ENCODE measurements at places on chromosomes 1 and 21.

GRCh38 chr1:156754219-156754618 lies 2.7 kb upstream of the HDGF start:
- DNase-seq: no peak

DNA sequence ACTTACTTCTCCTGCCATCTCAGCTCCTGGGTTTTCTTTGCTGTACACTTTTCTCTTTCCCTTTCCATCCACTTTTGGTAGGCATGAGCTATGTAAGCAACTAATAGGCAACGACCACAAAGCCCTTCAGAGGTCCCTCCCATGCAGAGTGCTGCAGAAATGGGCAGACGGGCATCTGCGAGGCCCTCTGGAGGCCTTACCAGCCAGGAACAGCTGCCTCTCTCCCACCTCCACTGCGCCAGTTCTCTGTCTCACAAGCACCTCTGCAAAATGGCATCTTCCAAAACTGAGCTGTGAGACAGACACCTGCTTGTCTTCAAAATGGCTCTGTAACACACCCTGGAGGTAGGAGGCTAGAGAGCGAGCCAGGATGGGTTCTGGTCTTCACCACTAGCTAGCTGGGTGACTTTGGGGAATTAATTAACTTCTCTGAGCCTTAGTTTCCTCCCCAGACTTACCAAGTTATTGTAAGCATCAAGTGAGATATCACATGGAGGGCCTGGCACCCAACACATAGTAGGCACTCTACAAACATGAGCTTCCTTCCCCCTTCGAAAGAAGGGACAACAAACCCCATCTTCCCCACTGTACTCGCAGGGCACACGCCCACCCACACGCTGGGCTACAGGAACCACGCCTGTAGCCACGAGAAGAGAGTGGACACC lies 62.0 kb downstream of the BCAR3 start:
- DNase-seq: no peak

DNA sequence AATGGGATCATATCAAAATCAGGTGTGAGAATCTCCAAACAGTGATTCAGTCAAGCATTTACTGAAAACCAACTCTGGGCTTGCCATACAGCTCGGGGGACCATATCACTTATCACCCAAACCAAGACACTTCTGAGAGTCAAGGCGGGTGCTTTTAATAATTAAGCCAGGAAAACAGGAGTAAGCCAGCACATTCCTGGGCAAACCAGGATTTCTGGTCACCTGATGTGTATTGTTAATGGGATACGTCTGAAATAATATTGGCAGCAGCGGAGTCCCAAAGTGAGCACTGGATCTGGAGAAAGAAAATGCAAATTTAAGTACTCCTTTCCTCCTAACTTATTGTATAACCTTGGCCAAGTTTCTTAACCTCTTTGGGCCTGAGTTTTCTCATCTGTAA lies 17.6 kb downstream of the OSCP1 start:
- DNase-seq: no peak

GRCh38 chr1:206609229-206609991 lies 2.9 kb downstream of the EIF2D start:
- peak; percentile 73 for DNase-seq

DNA sequence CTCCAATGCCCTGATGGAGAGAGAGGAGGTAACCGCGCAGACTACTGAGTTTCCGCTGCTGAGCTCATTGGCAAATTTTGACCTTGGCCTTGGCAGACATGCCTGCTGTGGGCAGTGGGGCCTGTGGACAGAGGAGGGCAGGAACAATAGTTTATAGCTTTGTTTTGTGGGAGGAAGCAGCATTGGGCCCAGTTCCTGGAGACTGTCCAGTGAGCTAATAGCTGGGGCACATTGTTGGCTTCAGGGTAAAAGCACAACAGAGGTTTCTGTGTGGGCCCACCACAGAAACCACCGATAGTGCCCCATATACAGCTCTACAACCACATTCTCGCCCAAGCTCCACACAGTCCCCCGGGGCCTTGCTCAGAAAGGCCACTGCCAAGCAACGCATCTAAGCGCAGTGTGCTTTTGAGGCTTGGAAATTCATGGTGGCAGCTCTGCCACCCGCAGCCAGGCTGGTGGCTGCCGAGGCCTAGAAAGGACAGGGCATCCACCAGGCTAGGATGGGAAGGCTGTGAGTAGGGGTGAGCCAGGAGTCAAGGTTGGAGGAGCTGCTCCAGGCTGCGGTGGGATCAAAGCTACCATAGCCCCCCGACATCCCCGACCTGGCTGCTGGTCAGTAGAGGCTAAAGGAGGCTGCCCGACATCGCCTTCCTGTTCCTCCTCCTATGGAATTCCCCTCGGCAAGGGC lies 43.2 kb downstream of the NEK2 start:
- DNase-seq: no peak

DNA sequence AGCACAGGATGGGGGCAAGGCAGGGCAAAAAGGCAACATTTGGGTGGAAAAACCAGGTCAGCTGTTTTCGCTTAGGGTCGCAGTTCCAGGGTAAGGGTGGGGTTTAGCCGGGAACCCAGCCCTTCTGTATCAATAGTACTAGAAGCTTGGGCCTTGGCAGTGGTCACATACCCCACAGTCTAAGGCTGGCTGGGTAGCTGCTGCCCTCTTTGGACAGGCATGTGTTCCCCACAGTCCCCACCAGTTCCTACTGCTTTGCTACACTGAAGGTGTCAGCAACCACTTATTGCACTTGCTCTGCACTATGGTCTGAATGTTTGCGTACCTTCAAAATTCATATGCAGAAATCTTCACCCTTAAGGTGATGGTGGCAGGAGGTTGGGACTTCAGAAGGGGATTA lies 349.8 kb downstream of the LTN1 start:
- DNase-seq: no peak

DNA sequence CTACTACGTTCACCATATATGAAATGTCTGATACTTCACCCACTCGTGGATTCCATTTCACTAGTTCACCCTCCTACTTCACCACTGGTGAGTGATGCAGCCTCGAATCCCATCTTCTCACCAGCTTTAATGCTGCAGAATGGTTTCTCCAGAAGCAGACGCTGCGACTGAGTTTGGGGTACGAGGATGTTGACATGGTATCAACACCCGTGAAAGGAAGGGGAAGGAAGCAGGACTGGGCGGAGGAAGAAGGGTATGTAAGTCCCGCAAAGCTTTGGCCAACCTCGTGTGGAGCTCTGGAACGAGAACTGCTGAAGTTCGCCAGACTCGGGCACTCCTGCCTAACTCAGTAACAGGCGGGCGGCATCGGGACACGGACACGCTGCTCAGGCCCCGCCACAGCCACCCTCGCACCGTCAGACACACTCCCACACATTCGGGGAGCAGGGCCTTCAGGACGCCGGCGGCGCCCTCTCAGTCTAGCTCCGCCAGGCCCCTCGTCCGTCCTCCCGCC lies 833 bp upstream of the DIP2A start:
- no peak for DNase-seq

DNA sequence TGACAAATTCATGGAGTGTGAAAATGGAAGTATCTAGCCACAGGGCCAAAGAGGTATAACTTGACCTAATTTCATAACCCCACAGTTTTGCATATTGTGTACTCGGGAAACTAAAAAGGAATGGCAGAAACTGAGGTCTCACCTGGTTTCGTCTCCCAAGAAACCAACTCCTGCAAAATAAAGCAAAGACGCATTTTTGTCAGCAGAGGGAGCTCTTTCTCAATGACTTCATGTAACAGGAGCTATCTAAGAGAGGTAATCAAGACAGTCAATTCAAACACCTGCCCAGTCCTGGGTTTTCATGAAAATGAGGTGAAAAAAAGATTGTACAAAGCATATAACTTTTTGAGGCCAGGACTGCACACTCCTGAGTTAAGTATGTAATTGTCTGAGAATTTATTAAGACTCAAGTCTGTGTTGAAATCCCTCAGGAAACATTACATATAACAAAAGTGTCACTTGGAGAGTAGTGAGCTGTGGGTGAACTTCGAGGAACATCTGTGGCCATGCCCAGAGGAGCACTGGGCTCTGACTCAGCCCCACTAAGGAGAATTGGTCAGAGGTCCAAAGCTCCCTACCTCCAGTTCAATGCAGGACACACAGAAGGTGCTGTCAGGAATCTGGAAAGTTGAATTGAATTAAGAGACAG lies 17.6 kb downstream of the FCRL4 start:
- DNase-seq: peak; percentile 77

DNA sequence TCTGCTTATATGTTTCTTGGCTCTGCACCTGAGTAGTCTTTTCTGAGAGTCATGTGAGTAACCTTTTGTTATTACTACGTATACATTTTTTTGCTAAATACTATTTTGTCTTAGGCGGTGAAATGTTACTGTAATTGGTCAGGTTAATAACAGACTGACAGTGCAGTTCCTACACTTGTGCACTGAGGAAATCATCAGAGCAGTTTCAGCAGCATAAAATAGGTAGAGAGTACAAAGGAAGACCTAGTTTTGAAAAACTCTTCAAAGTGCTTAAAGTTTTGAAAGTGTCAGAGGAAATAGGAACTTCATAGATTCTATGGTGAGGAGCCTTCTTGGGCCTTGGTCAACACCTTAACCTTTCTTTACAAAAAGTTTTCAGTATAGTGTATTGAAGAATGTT lies 11.1 kb downstream of the ATF6 start:
- no peak for DNase-seq

DNA sequence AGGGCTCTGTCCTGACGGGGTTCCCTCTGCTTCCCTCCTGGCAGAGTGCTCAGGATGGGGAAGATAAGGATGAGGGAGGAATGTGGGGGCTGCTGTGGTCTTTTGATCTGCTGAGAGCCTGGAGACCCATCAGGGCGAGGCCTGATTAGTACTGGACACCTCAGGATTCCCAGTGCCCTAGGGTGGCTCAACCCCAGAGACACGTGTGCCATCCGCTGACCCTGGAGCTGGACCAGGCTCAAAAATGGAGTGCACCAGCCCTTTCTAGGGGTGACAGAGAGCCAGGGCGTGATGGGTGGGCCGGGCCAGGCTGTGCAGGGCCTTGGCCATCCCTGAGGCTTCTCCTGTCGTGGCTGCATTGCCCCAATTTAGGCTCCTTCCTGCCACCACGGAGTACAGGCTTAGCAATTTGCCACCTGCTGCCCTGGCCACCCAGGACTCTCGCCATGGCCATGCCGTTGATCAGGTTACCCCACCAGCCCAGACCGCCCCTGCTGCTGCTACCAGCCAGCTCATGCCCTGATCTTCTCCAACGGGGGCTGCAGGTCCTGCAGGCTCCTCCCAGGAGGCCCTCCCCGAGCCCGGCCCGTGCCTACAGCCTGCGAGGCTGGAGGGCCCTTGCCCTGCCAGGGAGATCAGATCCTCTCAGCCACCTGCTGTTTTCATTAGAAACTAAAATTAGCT lies 9.5 kb downstream of the WNT4 start:
- no peak for DNase-seq

DNA sequence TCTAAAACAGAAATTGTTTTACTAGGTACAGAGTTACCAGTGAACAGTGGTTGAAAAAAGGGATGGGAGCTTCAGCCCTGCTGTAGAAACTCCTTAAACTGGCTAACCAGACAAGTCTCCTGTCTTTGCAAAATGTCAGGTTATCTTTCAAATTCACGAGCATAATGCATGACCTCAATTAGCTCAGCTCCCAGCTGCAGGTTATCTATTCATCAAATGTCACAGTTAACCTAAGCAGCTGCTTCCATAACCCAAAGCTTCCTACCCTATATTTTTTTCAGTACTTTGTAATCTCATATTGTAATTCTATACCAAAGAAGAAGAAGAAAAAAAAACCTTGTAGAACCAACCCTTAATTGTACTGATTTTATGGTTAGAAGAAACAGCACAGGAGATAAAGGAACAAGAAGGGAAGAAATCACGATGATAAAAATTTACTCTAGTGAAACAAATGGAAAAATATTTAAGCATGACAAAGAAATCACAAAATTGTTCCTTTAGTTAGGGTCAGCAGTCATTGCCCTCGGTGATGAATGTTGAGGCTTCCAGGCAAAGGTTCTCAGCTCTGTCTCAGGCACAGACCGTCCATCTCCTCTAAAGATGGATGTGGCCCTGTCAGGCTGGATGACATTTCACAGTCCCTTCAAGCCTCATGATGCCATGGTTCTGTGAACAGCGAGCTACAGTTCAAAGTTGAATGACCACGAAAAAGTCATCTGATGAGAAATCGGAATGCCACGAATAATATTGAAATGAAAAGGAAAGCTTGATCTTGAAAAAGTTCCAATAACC lies 95.9 kb downstream of the PLD5 start:
- no peak for DNase-seq

DNA sequence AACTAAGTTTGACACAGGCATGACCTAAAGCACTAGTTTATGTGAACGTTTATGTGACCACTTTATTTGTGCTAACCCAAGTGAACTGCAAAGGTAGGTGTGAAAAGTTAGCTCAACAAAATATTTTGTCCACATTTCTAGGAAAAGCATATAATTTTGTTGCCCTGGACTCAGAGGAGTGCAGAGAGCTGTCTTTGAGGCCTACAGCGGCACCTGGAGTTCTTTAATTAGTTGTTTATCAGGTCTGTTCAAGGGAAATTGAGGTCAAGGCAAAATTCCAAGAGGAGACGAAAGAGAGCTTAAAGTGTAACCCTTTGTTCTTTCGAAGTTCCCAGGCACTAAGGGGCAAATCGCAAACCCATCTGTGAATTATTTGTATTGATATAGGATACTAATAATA lies 1.3 kb downstream of the GIPC2 start:
- DNase-seq: no peak

DNA sequence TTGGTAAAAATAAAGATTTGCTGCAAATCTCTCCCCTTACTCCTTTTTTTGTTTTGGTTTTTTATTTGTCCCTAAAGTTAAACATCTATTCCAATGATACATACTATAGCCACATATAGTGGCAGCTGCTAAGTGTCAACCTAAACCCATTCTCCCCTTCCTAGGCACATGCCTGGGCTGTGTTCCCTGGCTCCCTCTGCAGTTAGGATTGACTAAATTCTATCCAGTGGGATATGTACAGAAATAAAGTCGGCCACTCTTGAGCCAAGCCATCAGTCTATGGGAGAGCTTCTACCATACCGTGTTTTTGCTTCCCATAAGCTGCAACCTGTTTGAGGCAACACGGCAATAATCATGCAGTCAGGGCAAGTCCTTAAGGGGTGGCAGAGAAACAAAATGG lies 23.6 kb downstream of the MCOLN3 start:
- no peak for DNase-seq

DNA sequence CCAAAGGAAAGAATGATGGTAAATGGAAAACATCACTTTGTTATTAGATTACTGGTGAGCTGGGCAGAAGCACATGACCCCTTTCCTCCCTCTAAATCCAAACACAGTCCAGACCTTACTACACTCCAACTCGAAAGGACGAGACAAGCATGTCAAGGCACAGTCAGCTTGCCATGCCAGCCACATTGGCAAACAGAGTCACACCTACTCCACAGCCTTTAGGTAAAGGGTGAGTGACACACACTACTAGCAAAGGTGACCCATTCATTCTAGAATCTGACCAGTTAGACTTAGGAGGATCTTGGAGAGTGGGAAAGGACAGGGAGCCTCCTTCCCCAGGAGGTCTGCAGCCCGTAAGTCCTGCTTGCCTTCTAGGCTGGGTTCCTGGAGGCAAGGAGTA lies 3.0 kb downstream of the SLC44A3 start:
- no peak for DNase-seq
